Hypothalamus (tissue), 51 donors: ENCODE measurements at places on chromosomes 3 and 15.

- DNase-seq = no peak
These were observed 14.9 kb upstream of the HES1 start for GRCh38 chr3:194120789-194121770.

GRCh38 chr15:68309024-68309423 is 31.5 kb downstream of the FEM1B start:
- DNase-seq = no peak

GRCh38 chr3:131396170-131396569 is 14.6 kb downstream of the NUDT16 start:
- DNase-seq = no peak

- DNase-seq = no peak
These were observed 74.8 kb upstream of the POMGNT2 start for GRCh38 chr3:43180694-43181093.

GRCh38 chr3:153130312-153130977 is 31.6 kb upstream of the RAP2B start:
- DNase-seq = no peak

DNA sequence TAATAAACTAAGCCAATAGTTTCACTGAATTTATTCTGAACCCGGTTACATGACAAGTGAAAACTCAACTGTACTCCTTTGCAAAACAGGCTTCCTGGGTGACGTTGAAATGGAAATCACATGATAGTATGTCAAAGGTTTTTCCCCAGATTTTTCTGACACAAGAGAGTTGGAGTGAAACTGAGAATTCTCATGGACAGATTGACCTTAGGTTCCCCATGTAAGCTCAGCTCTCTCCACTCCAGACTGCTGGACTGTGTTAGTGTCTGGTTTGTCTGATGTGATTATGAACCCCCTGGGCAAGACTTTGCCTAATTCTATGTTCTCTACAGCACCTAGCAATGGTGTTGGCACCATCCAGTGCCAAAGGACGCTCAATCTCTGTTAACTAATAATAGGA is 219.7 kb upstream of the COL8A1 start:
- DNase-seq = no peak

- DNase-seq = no peak
These were observed 22.8 kb downstream of the GAP43 start for GRCh38 chr3:115646027-115646690.

GRCh38 chr3:16846373-16847080 is 38.2 kb upstream of the PLCL2 start:
- DNase-seq = no peak

DNA sequence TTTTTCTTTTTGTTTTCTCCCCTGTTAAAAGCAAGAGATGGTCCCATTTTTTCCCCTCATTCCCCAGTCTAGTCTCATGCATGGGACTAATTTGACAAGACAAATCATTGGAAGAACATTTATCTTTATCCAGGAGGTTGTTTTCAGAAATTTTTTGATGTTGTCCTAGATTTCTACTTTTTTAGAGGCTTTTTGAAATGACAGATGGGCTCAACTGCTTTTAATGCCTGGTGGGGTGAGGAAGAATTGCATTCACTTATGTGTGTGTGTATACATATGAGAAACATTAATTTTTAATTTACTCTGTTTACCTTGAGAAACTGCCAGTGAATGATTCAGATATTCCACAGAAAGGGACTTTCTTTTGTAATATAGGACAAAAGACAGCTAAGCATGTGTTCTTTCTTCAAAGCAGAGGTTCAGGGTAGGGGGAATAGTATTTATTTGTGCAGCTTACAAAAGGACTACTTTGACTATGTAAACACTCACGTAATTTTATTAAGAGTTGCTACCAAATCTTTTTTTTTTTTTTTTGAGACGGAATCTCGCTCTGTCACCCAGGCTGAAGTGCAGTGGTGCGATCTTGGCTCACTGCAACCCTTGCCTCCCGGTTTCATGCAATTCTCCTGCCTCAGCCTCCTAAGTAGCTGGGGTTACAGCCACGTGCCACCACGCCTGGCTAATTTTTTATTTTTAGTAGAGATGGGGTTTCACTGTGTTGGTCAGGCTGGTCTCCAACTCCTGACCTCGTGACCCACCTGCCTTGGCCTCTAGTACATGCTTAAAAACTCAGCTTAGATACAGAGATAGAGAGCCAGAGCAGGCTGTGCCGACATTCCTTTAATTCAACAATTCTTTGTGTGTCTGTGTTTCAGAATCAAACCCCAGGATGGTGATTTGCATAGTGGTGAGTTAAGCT is 130.1 kb upstream of the RARB start:
- no peak for DNase-seq

DNA sequence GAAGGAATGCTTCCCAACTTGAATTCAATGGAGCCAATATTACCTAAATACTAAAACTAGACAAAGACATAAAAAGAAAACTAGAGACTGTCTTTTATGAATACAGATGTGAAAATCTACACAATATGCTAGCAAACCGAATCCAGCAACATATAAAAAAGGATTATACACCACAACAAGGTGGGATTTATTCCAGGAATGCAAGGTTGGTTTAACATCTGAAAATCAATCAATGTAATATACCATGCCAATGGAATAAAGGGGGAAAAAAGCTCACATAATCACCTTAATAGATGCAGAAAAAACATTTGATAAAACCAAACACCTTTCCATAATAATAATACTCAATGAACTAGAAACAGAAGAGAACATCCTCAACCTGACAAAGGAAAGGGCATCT is 69.3 kb upstream of the TSPAN3 start:
- no peak for DNase-seq

GRCh38 chr3:57949344-57949743 is 58.9 kb upstream of the FLNB start:
- DNase-seq = no peak

GRCh38 chr3:184240384-184241140 is 8.2 kb downstream of the ALG3 start:
- DNase-seq = no peak

DNA sequence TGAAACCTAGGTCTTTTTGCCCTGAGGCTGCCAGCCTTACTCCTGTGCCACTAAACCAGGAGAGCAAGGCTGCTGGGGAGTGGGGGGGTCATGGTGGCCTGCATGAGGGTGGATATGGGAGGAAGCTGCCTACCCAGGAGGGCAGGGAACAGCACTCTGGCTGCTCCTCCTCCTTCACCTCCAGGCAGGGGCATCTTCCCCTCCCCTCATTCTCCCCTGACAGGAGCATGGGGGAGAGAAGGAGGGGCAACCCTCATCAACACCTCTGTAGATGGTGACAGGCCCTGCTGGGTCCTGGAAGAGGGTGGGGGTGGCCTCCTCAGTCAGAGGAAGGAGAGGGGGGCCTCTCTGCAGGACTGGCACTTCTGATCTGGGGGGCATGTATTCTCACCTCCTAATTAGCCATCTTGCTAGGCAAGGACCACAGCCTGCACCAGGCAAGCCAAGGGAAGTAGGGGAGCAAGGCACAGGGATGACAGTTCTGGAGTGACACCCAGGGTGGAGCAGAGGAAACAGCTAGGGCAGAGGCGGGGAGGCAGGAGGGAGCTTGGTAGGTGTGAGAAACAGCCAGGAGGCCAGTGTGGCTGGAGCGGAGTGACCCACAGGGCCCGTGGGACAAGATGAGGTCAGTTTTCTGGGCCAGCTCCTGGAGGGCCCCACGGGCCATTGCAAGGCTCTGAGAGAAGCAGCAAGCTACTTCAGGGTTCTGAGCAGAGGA is 4.9 kb downstream of the CCDC33 start:
- DNase-seq = no peak
